GM23248 (cell line): ENCODE measurements at places on chromosomes 7 and 10. TPM values are rescaled to one million over a fixed set of nuclear protein-coding genes. Genes with fewer than 3 reads are reported as not detected.

DNA sequence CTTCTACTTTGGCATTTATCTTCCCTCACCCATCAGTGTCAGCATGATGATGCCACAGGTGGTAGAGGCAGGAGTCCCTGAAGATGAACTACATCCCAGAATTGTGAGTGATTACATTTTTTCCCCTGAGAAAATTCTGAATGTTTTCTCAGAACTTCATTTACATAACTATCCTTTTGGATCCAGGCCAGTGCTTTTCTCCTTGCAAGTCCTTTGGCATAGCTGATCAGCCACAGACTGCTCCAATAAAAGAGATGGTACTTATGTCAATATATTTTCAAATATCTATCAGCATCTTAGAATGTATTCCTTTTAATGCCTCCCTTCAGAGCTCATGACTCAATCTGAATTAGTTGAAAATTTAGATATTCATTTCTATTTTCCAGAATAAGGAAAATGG, 135.5 kb downstream of the IQUB start:
- H3K4me1 ChIP-seq = no peaks in the 10 kb centered on the region
- H3K36me3 ChIP-seq = no peaks in the 10 kb centered on the region
- no peak overlapping the region for H3K27ac ChIP-seq
- H3K27me3 ChIP-seq = no peaks in the 10 kb centered on the region
- no peak overlapping the region for H3K4me3 ChIP-seq

PNLIP gene
- not detected in 2 replicates for total RNA-seq

- peak; percentile 31 for DNase-seq
- H3K27ac ChIP-seq = peak overlapping the region; percentile 93
- no peaks in the 10 kb centered on the region for H3K36me3 ChIP-seq
- H3K27me3 ChIP-seq = no peaks in the 10 kb centered on the region
- H3K4me1 ChIP-seq = peaks cover 79% of the 10 kb centered on the region
- no peak overlapping the region for H3K4me3 ChIP-seq
Measured at GRCh38 chr10:113057948-113058522, 108.0 kb downstream of the TCF7L2 start.

FIS1 gene
- 169 and 193 TPM in 2 replicates for total RNA-seq

VENTX gene
- not detected in 2 replicates for total RNA-seq

ATG9B gene
- not detected in 2 replicates for total RNA-seq

NAMPT gene
- total RNA-seq = 32.7 and 34.0 TPM in 2 replicates

GRCh38 chr7:54774785-54775740, 16.1 kb upstream of the SEC61G start:
- H3K27ac ChIP-seq = no peak overlapping the region
- H3K4me3 ChIP-seq = no peak overlapping the region
- no peaks in the 10 kb centered on the region for H3K4me1 ChIP-seq
- no peaks in the 10 kb centered on the region for H3K27me3 ChIP-seq

GRCh38 chr7:36473454-36474282, 84.0 kb downstream of the ANLN start:
- H3K4me3 ChIP-seq = no peak overlapping the region
- no peaks in the 10 kb centered on the region for H3K36me3 ChIP-seq
- no peaks in the 10 kb centered on the region for H3K4me1 ChIP-seq
- no peak overlapping the region for H3K27ac ChIP-seq
- DNase-seq = peak; percentile 51

DNA sequence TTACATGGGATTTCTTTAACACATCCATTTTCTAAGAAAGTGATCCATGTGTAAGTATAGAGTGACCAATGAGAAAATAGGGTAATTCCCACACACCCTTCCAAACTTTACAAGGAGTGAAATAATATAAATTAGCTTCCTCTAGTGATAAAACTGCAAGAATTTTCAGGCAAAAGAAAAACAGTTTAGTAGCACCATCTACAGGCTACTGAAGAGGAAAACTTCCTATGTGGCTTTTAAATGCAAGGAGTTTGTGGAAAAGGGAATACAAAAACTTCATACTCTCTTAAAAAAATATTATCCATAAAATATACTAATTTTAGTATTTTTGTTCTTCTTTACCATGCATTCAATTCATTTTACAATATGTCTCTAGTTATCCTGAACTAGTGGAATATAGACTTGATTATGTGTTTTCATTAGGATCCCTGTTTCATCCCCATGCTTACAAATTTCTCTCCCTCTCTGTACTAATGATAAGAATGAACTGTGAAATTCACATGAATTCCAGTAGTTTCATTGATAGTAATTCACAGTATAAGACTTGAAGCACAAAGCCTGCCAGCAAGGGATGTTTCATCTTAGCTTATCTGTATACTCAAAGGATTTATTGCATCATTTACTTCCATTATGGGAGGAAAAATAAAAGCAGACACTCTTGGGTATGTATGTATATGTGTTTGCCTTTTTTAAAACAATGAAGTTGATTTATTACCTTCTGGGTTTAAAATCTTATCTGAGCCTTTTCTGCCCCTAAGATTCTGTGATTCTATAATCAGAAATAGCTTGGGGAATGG, 442.9 kb downstream of the AUTS2 start:
- peaks cover 25% of the 10 kb centered on the region for H3K4me1 ChIP-seq
- DNase-seq = peak; percentile 55
- H3K4me3 ChIP-seq = no peak overlapping the region
- H3K27ac ChIP-seq = no peak overlapping the region
- H3K27me3 ChIP-seq = no peaks in the 10 kb centered on the region

DNA sequence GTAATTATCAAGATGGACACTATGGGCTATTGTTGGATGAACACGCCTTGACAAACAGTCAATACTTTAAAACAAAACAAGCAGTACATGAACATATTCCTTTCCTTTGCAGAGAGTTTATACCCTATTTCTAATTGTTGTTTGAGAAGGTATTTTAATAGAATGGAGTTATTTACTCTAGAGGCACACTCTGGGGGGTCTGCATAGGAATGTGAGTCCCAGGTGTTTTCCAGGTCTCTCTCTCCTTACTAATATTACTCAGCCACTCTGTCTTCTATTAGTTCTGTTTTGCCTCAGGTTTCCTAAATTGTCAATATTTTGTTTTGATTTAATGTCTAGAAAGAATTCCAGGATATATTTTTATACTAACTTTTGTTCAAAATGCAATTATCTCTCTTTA, 1091.4 kb downstream of the CNTNAP2 start:
- no peak overlapping the region for H3K4me3 ChIP-seq
- no peaks in the 10 kb centered on the region for H3K4me1 ChIP-seq
- no peaks in the 10 kb centered on the region for H3K36me3 ChIP-seq
- DNase-seq = no peak
- no peak overlapping the region for H3K27ac ChIP-seq

ANKRD7 gene
- total RNA-seq = 0.25 TPM in 1 of 2 replicates, not detected in the other

AKR1C8 gene
- total RNA-seq = not detected in 2 replicates

DNA sequence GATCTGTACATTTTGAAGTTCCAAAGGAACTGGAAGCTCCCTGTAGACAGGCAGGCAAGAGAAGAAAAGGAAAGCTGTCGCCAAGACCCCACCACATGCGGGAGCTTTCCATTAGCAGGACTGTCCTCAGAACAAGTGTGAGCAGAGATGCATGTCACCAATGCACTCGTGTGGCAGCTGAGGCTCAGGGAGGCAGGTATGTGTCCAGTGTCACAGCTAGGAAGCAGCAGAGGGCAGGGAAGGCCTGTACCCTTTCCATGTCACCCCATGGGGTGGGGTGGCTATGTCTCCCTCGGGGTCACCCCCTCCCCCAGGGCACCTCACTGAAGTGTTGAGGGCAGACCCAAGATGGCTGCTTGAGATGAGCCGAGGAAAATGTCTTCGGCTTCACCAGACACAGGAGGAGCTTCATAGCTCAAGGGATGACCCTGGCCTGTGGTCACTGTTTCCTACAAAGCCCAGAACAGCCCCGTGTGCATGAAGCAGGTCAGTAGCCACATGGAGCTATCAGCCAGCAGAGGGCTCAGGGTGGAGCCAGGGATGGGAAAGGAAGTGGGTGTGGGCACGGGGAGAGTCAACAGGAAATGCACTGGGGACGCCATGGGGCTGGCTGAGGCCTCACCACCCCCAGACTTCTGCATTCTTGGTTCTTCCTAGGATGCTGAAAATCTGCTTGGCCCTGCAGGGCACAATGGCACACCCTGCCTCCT, 96.6 kb downstream of the FAM53B start:
- no peaks in the 10 kb centered on the region for H3K36me3 ChIP-seq
- no peak overlapping the region for H3K4me3 ChIP-seq
- H3K27ac ChIP-seq = peak overlapping the region; percentile 28; the same call in 1 of the 2 replicates
- H3K27me3 ChIP-seq = no peaks in the 10 kb centered on the region

AASS gene
- 6.3 TPM in 2 replicates for total RNA-seq

GRCh38 chr10:109972372-109973001, 35.3 kb upstream of the ADD3 start:
- no peak for DNase-seq
- H3K4me1 ChIP-seq = peaks cover 30% of the 10 kb centered on the region
- no peaks in the 10 kb centered on the region for H3K27me3 ChIP-seq
- no peaks in the 10 kb centered on the region for H3K36me3 ChIP-seq
- H3K27ac ChIP-seq = no peak overlapping the region
- H3K4me3 ChIP-seq = no peak overlapping the region

DNA sequence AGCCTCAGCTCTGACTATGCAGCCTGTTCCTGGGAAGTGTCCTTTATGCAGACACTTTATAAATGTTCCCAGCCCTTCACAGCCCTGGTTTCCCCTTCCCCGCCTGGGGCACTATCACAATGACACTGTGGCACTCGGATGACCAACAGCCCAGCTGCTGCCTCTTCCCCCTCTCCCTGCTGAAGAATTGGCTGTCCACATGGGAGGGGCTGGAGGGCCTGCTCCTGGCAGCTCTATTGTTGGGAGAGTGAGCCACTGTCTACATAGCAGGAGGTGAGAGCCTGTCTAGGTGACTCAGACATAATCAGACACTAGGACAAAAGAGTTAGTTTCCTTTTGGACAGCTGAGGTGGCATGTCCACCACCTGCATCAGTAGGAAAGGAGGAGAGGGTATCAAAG, 437.5 kb downstream of the PLXNA4 start:
- no peak overlapping the region for H3K27ac ChIP-seq
- DNase-seq = peak; percentile 36
- no peak overlapping the region for H3K4me3 ChIP-seq
- no peaks in the 10 kb centered on the region for H3K36me3 ChIP-seq
- no peaks in the 10 kb centered on the region for H3K27me3 ChIP-seq

EN2 gene
- total RNA-seq = not detected in 2 replicates

- no peaks in the 10 kb centered on the region for H3K4me1 ChIP-seq
- H3K27me3 ChIP-seq = no peaks in the 10 kb centered on the region
- H3K4me3 ChIP-seq = no peak overlapping the region
- DNase-seq = no peak
Measured at GRCh38 chr10:54091237-54091636, 709.8 kb downstream of the PCDH15 start.

GRCh38 chr7:74584160-74584954, 73.2 kb upstream of the GTF2I start:
- no peak overlapping the region for H3K4me3 ChIP-seq
- DNase-seq = no peak
- H3K27ac ChIP-seq = no peak overlapping the region
- peaks cover 23% of the 10 kb centered on the region for H3K4me1 ChIP-seq

TRPV5 gene
- not detected in 2 replicates for total RNA-seq

GRCh38 chr7:97601931-97602457, 129.9 kb upstream of the TAC1 start:
- H3K27ac ChIP-seq = no peak overlapping the region
- H3K4me3 ChIP-seq = no peak overlapping the region
- no peaks in the 10 kb centered on the region for H3K4me1 ChIP-seq

DNA sequence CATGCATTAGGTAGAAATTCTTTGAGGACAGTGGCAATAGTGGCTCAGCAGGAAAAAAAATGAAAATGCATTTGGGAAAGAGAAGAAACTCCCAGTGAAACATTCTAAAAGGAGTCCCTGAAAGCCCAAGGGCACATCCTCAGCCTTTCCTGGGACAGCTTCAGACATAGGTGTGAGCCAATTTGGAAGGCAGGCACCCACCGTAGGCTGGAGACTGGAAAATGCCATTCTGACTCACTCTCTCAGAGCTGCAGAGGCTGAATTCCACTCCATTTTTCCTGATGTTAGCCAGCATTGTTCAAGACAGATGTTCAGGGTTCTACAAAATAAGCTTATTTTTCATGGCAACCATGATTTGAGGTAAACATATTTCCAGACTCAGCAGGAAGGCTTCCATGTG, 379.0 kb upstream of the FZD8 start:
- H3K4me1 ChIP-seq = peaks cover 15% of the 10 kb centered on the region
- no peaks in the 10 kb centered on the region for H3K27me3 ChIP-seq
- H3K27ac ChIP-seq = no peak overlapping the region
- no peak overlapping the region for H3K4me3 ChIP-seq
- peak; percentile 58 for DNase-seq

DNA sequence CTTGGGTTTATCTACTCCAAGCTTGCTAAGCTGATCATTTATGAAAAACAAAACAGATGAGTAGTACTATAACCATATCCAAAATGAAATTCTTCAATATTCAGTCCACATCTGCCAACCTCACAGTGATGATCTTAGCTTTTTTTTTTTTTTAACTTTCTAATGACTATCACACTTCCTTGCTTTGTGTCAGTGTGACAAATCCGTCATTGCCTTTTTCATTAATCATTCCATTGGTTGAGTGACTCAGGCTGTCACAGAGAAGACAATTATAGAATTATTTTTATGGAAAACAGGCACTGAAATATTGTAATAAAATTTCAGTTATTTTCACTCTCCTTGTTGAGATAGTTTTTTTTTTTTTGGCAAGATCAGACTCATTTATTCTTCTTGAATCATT, 70.7 kb downstream of the CPVL start:
- no peak overlapping the region for H3K27ac ChIP-seq
- no peak overlapping the region for H3K4me3 ChIP-seq
- no peak for DNase-seq
- peaks cover 11% of the 10 kb centered on the region for H3K27me3 ChIP-seq

PCGF5 gene
- total RNA-seq = 33.9 and 39.8 TPM in 2 replicates

ADRA2A gene
- 74.8 and 77.1 TPM in 2 replicates for total RNA-seq

DNA sequence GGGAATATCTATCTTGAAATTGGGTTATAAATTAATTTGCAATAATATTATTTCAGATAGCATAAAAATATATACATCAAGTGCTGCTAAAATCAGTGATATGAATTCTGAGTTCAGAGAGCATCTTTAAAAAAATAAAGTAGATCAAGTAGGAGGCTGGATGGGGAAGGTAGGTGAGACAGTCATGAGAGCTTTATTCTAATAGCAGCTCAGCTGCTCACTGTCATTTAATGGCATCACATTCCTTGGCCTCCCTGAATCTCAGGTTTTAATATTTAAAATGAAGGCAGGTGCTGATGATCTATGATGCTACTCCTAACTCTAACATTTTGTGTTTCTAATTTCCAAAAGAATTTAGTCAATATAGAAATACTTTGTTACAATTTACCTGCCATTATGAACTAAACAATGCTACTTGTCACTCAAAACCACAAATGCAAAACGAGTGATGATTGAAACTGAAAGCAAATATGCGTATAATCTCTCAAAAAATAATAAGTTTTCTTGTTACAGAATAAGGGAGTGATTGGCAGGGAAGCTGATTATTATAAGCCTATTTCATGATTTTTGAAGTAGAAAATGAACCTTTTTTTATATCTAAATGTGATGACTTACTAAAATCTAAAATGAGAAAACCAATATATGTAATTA, 147.6 kb upstream of the CSTF2T start:
- no peak overlapping the region for H3K27ac ChIP-seq
- H3K36me3 ChIP-seq = no peaks in the 10 kb centered on the region
- no peaks in the 10 kb centered on the region for H3K27me3 ChIP-seq
- no peak overlapping the region for H3K4me3 ChIP-seq

GRCh38 chr10:21675157-21675796, 141.2 kb downstream of the MLLT10 start:
- H3K27me3 ChIP-seq = no peaks in the 10 kb centered on the region
- no peaks in the 10 kb centered on the region for H3K4me1 ChIP-seq
- peaks cover 11% of the 10 kb centered on the region for H3K36me3 ChIP-seq
- peak; percentile 51 for DNase-seq
- no peak overlapping the region for H3K4me3 ChIP-seq
